Fibroblast of mammary gland (primary cell): ENCODE measurements at places on chromosomes 4 and X.

- DNase-seq: peak; percentile 7
Measured at GRCh38 chrX:20913760-20914159, 460.5 kb upstream of the CNKSR2 start.

- no peak for DNase-seq
Measured at GRCh38 chr4:69773484-69773883, 13.1 kb upstream of the SULT1B1 start.

- no peak for DNase-seq
Measured at GRCh38 chr4:165826166-165826565, 46.9 kb upstream of the TLL1 start.

DNA sequence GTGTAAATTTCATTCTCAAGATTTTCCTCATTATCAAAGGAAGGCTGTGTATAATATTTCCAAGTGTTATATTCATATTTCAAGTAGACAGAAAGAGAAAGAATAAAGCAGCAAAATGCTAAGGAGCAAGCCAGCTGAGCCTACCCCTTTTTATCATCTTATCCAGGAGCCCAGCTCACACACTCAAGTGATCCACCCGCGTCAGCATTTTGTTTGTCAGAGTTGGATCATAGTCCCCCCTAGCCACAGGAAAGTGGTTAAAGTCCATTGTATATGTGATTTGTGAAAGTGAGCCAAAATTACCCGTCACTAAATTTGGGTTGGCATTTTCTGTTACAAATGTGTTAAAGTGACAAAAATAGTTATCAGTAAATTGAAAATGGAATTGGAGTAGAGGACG, 289.3 kb upstream of the CTSO start:
- no peak for DNase-seq

DNA sequence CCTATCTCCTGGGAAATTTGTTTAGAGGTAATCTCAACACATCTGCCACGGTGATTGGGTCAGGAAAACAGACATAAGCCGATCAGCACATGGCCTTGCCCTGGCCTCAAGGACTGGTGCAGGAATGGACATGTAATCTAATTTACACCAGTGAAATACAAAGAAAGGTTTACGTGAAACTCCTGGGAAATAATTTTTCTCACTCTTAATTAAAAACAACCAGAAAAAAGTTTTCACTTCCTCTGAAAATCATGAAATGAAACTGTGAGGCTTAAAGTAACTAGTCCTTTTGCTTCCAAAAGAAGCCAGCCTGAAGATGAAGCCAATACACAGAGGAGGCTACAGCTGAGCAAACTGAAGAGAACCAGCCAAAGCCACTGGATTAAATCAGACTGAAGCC, 154.1 kb upstream of the FAM241A start:
- no peak for DNase-seq

DNA sequence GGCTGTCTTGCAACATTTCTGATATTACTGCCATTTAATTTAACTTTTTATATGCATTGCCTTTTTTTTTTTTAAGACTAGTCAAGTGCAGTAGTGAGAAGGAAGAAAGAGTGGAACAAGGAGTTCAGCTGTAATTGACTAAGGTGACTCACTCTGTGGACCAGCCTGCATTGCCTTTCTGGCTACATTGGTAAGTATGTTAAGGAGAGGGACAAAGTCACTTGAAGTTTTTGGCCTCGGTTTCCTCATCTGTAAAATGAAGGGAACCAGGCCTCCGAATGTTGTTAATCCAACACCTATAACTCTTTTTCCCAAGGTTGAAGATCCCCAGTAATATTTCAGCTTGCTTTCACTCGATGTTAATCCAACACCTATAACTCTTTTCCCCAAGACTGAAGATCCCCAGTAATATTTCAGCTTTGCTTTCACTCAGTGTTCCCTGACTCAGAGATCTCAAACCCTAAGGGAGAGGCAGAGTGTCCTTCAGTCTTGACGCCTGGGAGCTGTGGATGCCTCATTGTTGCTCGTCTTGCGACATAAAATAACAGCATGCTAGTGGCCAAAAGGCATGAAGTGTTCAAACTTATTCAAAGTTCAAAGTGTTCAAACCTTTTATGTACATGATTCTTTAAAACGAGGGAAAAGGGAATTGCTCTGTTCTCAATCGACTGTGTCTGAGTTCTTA, 102.0 kb downstream of the SORBS2 start:
- DNase-seq: peak; percentile 92

- DNase-seq: no peak
Measured at GRCh38 chr4:7970361-7970946, 30.8 kb upstream of the AFAP1 start.

- peak; percentile 99 for DNase-seq
Measured at GRCh38 chr4:86011117-86011516, 348.7 kb downstream of the MAPK10 start.
